Vagina (tissue), 2 donors: ENCODE measurements at places on chromosomes 7 and 10. TPM values are rescaled to one million over a fixed set of nuclear protein-coding genes. Genes with fewer than 3 reads are reported as not detected.

Gene RNLS
- total RNA-seq = 13.3 TPM

Gene C1GALT1
- 29.0 TPM for total RNA-seq

Gene CALHM1
- total RNA-seq = not detected

Gene MYO3A
- 0.25 TPM for total RNA-seq

Gene PSMA2
- total RNA-seq = 46.9 TPM

Gene PSMC2
- total RNA-seq = 63.3 TPM

Gene STOX1
- total RNA-seq = 2.5 TPM

Gene GRM3
- not detected for total RNA-seq

Gene LIPF
- total RNA-seq = not detected

Gene RNF32
- total RNA-seq = not detected

Gene ENO4
- total RNA-seq = not detected

Gene PTN
- total RNA-seq = 48.4 TPM

Gene BEND7
- 16.2 TPM for total RNA-seq

Gene EPHB4
- total RNA-seq = 72.4 TPM

Gene PRPS1L1
- not detected for total RNA-seq

Gene NEURL1
- total RNA-seq = 4.2 TPM

Gene ELMO1
- 74.4 TPM for total RNA-seq

Gene SHH
- 0.25 TPM for total RNA-seq

Gene AHR
- total RNA-seq = 122 TPM

Gene LBX1
- total RNA-seq = not detected
